ENCODE measurements at places on chromosomes 3 and 15.

GRCh38 chr3:106049821-106050220, 181.0 kb upstream of the CBLB start:
- DNase-seq, result no peak

GRCh38 chr3:61620073-61620472, 58.7 kb downstream of the PTPRG start:
- no peak for DNase-seq

DNA sequence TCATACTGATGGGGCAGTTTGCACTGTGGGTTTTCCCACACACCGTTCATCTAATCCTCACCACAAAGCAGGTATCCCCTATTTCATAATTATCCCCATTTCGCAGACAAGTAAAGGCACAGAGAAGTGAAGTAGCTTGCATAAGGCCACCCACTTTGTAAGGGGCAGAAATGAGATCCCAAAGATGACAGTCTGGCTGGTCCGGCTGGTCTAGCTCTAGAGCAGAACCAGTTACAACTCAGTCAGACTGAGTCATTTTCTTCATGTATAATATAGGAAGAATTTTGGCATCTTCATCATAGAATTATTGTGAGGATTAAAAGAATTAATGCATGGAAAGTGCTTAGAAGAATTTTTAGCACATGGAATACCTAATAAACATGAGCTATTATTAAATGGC, 10.6 kb downstream of the RBP1 start:
- no peak for DNase-seq

DNA sequence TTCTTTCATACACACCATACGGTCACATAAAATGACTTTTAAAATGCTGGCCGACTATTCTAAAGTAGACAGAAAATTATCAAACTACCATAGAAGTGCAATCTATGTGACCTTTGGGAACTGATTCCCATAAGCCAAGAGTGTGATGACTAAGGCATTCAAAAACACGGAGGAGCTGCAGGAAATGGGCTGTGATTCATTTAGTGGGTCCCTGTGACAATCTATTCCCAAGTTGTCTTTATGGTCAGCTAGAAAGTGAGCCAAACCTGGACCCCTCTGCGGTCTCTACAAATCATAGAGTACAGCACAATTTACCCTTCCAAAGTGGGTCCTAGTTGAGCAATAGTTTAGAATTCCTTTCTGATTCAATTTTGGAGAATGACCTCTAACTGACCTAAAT, 251.5 kb upstream of the CBLB start:
- no peak for DNase-seq

DNA sequence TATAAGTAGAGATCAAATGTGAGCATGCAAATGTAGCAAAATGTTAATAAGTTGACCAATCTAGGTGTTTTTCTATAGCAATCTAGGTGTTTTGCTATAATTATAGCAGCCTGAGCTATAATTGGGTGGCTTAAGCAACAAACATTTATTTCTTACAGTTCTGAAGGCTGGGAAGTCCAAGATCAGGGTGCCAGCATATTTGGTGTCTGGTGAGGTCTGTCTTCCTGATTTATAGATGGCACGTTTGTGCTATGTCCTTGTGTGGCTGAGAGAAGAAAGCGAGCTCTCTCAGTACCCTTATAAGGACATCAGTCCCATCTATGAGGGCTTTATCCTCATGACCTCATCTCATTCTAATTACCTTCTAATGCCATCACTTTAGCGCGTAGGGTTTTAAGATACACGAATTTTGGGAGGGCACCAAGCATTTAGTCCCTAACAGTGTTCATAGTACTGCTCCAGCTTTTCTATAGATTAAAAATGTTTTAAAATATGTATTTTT, 171.1 kb downstream of the GHSR start:
- no peak for DNase-seq
